Amniotic epithelial cell (primary cell): ENCODE measurements at places on chromosomes 11 and 22.

DNA sequence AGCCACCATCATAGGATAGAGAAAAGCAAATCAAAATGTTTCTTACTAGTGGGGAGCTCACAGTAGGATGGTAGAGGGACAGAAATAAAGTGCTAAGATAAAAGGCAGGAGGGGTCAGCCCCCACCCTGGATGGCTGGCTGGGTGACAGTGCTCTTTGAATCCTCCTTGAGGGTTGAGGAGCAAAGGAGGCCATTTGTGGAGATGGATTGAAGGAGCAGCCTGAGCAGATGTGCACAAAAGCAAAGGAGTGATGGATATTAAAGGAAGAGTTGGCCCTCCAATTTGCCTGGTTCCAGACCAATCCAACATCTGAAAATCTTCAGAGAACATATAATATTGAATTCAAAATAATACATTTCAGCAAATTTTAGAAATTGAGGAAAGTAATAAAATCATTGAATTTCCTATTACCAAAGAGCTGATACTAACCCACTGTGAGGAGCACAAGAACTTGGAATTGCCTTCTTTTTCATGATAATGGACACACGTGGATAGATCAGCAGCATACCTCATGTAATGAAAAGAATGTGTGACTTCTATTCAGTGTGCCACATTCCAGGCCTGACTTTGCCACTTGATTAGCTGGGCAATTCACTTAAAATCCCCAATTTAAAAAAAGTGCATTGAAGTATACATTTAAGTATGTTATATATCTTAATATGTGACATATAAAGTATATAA, 287.0 kb downstream of the FAT3 start:
- no peak for DNase-seq

DNA sequence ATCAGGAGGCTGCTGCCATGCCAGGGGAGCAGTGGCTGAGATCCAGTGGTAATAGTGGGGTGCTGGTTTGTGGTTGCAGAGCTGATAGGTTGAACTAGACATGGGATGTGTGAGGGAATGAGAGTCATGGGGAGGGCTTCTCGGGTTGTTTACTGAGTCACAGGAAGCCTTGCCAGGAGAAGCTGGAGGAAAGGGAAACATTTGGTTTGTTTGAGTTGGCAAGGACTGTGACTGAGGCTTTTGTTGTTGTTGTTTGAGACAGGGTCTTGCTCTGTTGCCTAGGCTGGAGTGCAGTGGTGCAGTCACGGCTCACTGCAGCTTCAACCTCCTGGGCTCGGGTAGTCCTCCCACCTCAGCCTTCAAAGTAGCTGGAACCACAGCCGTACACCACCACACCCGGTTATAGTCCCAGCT, 49.3 kb downstream of the CABIN1 start:
- DNase-seq, result peak; percentile 89

GRCh38 chr11:34416766-34417165, 22.0 kb upstream of the CAT start:
- peak; percentile 54 for DNase-seq

- no peak for DNase-seq
Observed at GRCh38 chr11:69821511-69822040, 2.4 kb upstream of the FGF3 start.

GRCh38 chr11:2798951-2799761, 86.4 kb downstream of the CDKN1C start:
- no peak for DNase-seq

DNA sequence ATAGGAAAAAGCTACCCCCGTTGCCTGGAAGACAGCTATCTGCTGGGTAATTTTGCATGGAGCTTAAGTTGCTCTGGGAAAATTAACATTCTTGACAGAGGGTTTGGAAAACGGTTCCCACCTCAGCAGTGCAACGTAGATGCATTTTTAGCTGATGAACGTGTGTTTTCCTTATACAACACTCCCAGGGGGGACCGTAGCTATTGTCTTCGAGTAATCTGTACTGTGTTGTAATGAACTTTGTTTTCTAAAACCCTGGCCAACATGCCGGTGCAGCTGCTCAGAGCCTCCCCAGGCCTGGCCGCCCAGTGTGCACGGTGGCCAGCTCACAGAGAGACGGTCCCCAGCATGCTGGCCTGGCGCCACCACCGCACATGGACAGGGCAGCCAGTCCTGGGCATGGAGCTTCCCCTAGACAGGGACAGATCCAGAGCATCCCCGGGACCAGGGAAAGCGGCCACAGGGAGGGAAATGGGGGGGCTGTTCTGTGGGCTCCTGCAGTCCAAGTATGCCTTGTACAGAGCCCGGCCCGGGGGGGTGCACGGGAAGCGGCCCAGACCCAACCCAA, 2.2 kb downstream of the TNNT3 start:
- no peak for DNase-seq

GRCh38 chr11:112718483-112718882, 242.7 kb upstream of the NCAM1 start:
- no peak for DNase-seq

GRCh38 chr11:96194581-96195374, 148.2 kb downstream of the MAML2 start:
- no peak for DNase-seq

GRCh38 chr22:32475468-32476010, 928 bp downstream of the FBXO7 start:
- DNase-seq, result no peak

- no peak for DNase-seq
Observed at GRCh38 chr11:21460082-21460481, 732.8 kb upstream of the ANO5 start.

- peak; percentile 82 for DNase-seq
Observed at GRCh38 chr11:76329084-76329648, 51.8 kb downstream of the THAP12 start.

DNA sequence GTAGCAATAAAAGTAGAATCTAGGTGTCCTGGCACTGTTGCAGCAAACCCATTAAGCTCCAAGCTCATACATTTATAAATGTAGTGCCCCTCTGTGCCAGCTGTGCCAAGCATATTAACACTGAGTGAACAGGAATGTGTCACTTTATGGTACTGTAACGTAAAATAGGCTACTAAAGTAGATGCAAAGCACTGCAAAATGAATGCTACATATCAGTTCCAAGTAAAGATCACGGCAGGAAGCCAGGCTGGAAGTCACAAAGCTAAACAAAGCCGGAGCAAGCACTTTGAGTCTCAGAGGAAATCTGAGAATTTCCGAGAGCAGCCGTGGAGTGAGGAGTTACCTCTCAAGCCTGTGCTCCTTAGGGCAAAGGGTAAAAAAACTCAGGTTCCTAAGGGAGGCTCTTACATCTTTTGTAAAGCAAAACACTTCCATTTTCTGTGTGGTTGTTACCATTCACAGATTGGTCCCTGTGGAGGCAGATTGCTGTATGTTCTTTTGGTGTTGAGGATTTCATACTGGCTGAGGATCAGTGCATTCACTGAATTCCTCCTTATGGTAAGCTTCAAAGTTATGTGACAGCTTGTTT, 85.7 kb downstream of the WNT11 start:
- peak; percentile 7 for DNase-seq

GRCh38 chr11:76096552-76096951, 109.8 kb downstream of the WNT11 start:
- no peak for DNase-seq

DNA sequence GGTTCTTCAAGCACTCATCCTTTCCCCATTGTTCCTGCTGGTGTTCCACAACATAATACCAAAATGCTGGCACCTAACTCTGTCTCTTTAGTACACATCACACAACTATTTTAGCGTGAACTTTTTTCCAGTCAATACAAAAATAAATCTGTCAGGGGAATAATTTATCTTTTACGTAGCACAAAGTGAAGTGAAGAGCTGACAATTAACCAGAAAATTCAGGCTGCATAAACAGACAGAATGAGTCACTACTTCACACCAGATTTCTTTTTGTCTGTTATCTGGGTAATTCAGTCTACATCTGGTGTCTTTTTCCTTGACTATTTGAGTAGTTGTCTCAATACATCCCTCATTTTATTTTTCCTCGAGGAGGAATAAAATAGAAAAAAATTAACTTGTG, 7.9 kb upstream of the ETS1 start:
- peak; percentile 41 for DNase-seq

GRCh38 chr11:74957937-74958629, 9.0 kb downstream of the SPCS2 start:
- DNase-seq, result no peak

GRCh38 chr11:66204412-66204811, 64.0 kb upstream of the RAB1B start:
- DNase-seq, result no peak

DNA sequence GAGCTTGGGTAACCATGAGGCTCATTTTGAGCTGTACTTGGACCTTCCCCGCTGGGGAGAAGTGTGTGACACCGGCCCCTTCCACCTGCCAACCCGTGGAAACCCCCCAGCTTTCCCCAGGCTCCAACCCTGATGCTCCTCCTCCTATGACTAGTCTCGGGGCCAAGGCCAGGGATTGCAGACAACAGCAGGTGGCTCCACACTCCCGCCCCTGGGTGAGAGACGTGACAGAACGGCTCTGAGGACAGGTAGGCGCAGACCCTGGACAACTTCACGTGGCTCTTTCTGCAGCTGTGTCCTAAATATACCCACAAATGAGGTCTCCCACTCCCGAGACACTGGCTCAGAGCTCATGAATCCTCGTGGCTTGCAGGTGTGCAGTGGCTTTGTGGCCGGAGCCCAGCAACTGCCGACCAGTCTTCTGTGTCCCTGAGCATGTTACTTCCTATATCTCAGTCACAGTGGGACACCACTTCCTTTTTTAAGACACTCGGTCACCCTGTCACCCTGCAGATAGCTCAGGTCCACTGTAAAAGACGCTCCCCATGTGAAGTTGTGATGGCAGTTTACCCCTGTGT, 55.2 kb downstream of the NECTIN1 start:
- DNase-seq, result no peak

DNA sequence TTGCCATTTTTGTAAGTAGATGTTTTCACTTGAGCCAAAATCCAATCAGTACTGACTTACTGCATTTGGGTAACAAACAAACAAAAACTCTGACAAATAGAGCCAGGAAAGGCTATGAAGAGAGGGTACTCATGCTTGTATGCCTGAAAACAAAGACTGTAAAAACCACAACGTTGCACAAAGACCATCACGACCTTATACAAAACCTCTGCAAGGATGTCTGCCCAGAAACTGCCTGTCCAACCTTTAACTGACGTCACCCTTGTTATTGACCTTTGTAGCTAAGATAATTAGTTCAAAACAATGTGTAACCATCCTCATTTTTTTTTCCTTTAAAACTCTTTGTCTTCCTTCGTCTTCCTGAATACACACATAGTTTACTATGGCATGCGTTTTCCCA, 804 bp upstream of the CREBZF start:
- DNase-seq, result no peak
